Urinary bladder (tissue), 4 donors: ENCODE measurements at places on chromosomes 3 and 15. TPM values are rescaled to one million over a fixed set of nuclear protein-coding genes. Genes with fewer than 3 reads are reported as not detected.

GRCh38 chr15:66703540-66703941 is 1.5 kb downstream of the SMAD6 start:
- no peak for DNase-seq

The SLC15A2 gene
- total RNA-seq: 14.0 TPM

DNA sequence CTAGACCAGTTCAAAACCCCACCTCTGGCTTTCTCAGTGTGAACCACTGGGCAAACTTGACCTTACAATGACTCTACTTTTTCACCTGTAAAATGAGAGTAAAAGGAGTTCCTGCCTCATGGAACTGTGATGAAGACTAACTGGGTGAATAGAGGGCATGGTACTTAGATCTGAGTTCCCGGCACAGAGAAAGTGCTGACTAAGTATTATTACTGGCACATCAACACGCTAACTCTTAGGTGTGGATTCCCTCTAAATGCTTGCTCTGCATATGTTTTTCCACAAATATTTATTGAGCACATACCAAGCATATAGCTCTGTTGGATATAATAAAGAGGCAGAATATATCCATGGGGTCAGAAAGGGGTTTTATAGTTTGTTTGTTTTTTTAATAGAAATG is 437.8 kb downstream of the MAGI1 start:
- DNase-seq: no peak

- no peak for DNase-seq
Observed at GRCh38 chr3:16031434-16031833, 143.0 kb upstream of the GALNT15 start.

DNA sequence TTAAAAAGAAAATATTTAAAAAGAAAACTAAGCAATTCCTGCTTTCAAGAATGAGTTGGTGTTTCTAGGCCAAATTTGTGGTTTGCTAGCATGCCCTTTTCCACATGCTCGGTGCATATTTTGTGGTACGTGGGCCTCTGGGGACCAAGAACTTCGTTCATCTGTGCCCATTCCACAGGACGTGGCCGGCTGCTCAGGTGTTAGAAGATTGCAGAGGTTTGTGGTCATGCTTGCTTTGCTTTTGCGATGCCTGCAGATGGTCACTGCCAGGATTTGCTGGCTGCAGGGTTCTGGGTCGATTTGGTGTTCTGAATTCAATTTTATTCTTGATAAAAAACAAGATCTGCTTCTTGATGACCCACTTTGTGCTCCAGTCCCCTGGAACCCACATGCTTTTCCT is 7.5 kb downstream of the PSTPIP1 start:
- no peak for DNase-seq

GRCh38 chr3:5165698-5166097 is 21.8 kb upstream of the EDEM1 start:
- DNase-seq: no peak

The HYAL1 gene
- 2.5 TPM for total RNA-seq

GRCh38 chr3:190108804-190109203 is 11.9 kb downstream of the P3H2 start:
- DNase-seq: no peak

DNA sequence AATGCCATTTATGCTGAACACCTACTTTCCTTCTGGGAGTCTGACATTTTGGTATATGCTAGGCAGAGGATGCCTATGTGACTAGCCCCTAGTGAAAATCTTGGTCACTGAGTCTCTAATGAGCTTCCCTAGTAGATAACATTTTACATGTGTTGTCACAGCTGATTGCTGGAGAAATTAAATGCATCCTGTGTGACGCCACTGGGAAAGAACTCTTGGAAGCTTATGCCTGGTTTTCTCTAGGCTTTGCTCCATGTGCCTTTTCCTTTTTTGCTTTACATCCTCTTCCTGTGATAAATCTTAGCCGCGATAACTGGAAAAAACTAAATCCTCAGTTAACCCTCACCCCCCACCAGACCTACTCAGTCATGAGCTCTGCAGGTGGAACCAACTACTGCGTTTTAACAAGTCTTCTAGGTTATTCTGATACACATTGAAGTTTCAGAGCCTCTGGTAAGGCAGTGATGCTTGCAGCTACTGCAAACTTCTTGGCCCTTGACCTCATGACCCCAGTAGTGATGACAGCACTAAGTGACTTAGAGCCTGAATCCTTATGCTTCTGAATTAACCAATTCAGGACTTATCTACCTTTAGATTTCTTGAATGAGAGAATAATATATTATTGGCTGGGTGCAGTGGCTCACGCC is 292.4 kb upstream of the SOX14 start:
- no peak for DNase-seq

The PLA2G4B gene
- total RNA-seq: 2.7 TPM
